Activated T-cell treated with anti-CD3 and anti-CD28 coated beads for 1 hour (primary cell): ENCODE measurements at places on chromosomes 4 and X.

- DNase-seq: no peak
Observed at GRCh38 chrX:39227371-39227770, 426.1 kb downstream of the MID1IP1 start.

DNA sequence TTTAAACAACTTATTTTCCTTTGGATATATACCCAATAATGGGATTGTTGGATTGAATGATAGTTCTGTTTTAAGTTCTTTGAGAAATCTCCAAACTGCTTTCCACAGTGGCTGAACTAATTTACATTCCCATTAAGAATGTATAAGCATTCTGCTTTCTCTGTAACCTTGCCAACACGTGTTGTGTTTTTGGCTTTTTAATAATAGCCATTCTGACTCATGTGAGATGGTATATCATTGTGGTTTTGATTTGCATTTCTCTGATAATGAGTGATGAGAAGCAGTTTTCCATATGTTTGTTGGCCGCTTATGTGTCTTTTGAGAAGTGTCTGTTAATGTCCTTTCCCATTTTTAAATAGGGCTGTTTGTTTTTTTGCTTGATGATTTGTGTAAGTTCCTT, 155.6 kb upstream of the PITX2 start:
- no peak for DNase-seq

DNA sequence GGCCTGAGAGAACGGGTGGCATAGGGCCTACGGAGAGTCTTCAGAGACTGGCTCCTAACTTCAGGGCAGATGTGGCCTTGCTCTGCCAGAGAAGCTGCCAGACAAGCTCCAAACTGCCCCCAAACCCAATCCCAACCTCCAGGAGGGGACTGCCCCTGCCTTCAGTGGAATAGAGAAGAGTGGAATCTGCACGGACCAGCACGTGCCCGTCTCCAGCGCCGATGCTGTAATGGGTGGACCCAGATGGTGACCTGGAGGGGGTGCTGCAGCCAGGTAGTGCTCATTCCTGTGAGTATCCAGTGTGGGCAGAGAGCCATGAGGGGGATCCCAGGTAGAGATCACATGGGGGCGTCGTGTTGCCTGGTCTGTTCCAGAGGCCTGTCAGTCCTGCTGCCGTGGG, 73.2 kb upstream of the NKX1-1 start:
- no peak for DNase-seq

DNA sequence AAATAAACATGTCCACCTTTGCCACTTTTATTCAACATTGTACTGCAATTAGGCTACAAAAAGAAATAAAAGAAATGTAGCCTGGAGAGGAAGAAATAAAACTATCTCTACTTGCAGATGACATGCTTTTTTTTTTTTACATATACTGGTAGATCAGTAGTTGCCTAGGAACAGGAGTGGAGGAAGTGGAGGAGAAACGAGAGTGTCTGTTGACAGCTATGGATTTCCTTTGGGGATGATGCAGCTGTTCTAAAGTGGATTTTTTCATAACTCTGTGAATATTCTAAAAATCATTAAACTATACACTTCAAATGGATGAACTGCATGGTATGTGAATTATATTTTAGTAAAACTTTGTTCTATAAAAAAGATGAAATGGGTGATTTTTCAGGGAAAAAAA, 116.4 kb downstream of the ANAPC4 start:
- no peak for DNase-seq

- no peak for DNase-seq
Observed at GRCh38 chrX:85326234-85327059, 53.0 kb downstream of the POF1B start.

DNA sequence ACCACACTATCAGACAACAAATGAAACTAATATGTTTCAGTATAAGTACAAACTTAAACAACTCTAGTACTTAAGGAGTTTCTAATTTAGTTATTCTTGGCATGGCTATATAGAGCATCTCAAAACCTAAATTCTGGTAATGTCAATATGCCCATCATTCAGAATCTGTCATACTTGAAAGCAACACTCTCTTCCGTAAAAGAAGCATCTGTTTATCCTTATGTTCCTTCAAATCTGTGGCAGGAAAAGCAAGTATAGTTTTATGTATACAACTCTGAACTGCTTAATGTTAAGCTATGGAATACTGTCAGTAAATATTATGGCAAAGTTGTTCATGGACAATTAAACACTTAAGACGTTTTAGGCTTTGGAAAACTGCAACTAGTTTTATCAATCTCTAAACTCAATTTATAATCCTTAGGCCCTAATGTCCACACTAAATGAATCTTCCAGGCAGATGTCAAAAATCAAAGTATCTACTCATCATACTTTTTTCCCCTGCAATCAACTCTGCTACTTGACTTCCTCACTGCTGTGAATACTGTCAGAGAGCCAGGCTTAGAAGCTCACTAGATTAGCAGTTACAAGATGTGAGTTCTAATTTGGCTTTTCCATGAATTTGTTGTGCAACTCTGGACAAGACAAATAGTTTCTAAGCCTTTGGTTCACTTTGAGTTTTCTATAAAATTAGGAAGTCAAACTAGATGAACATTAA, 109.4 kb downstream of the SCLT1 start:
- DNase-seq: no peak

- no peak for DNase-seq
Observed at GRCh38 chr4:2793586-2794485, 951 bp downstream of the SH3BP2 start.

DNA sequence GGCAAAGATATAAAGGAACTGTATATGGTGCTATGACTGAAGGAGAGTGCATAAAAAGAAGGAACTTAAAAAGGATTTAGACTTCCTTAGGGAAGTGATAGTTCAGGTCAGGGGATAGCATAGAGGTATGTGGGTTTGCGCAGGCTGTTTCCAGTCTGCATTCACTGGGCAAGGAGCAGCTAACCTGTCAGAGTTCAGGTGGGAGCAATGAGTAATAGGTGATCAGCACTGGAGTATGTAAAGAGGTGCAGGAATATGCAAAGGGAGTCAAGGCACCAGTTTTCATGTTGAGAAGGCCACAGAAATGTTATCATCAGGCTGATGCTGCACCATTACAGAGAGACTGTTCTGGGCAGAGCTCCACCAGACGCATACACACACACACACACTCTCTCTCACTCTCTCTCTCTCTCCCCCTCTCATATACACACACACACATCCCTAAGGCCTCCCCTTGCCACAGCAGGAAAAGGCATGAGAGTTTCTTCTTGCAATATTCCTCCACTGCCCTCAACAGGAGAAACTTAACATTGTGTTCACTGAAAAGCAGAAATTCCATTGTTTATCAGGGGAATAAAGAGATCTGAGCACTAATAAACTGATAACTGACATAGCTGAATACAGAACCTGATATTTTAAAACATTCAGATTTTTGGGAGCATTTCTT, 256.4 kb upstream of the GRID2 start:
- no peak for DNase-seq

- no peak for DNase-seq
Observed at GRCh38 chr4:168857546-168858314, 152.3 kb downstream of the CBR4 start.

DNA sequence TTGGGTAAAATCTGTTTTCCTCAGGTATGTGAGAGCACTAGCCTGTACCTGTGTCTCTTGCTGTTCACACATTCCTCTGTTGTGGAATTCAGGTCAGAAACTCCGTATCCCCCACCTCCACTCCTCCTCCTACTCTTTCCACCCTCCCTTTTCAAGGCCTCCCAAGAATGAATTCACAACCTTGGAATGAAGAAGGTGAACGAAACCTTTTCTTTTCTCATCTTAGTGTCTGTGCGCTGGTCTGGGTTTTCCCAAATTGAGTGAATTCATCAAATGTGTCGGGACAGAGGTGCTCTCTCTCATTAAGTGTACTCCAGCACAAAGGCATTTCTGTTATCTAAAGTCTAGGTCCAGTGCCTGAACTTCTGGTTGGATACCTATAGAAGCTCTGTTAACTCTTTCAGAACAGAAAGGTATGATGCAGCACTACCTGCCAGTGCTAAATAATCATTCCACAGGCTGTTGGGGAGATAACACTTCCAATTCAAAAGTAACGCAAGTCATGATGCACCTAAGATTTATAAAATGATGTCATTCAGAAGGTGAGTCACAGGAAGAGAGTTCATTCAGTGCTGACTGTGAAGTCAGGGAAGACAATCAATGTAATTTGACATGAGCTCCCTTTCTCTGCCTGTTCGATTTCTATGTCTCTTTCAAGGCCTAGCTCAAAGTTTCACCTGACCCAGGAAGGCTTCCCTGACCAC, 41.9 kb downstream of the COL4A6 start:
- DNase-seq: no peak

GRCh38 chr4:121077496-121077895, 5.2 kb upstream of the NDNF start:
- DNase-seq: no peak

GRCh38 chr4:163758032-163758431, 263.5 kb downstream of the TMA16 start:
- DNase-seq: no peak

GRCh38 chr4:127410644-127411043, 222.1 kb upstream of the INTU start:
- no peak for DNase-seq

GRCh38 chr4:6668391-6668790, 25.3 kb upstream of the S100P start:
- DNase-seq: no peak

- DNase-seq: no peak
Observed at GRCh38 chrX:43985511-43985910, 12.3 kb upstream of the NDP start.

DNA sequence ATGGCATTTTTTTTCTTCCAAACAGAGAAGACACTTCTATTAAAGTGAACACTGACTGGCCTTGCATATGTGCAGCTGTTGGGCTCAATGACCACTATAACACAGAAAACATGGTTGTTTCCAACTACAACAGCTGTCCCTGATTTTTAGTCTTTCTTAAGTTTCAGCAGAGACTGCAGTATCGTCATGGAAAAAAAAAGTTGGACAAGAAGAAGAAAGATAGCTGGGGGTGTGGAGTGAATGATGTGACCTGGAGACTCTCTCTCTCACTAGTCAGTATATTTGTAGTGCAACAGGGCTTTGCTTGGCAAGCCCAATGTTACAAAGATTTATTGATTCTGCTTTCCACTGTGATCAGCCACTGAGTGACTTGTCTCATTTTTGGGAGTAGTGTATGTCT, 29.5 kb upstream of the C4orf54 start:
- DNase-seq: no peak

DNA sequence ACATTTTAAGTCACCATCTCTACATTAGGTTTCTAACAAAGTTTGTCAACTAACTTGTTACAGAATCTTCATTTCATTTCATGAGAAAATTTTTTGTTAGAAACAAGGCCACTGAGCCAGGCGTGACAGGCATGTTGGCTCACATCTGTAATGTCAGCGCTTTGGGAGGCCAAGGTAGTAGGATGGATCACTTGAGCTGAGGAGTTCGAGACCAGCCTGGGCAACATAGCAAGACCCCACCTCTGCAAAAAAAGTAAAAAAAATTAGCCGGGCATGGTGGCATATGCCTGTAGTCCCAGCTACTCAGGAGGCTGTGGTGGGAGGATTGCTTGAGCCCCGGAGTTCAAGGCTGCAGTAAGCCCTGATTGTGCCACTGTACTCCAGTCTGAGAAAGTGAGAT, 32.3 kb downstream of the FAT1 start:
- no peak for DNase-seq

DNA sequence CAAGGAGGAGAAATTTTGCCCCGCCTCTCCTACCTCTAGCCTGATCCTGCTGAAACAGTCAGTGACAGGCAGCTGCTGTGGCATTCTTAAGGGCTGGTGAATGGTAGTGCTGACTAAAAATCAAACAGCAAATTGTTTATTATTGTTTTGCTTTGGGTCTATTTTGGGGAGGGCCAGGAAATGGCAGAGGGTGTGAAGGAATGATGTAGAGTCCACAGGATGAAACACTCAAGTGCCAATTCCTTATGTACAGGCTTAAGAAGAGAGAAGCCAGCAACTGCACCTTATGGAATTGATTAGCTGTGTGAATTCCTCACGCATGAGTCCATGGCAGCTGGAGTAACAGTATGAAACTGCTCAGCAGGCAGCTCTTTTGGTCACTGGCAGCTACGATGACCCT, 39.7 kb downstream of the VEGFC start:
- DNase-seq: no peak

GRCh38 chrX:2967998-2968909, 38.1 kb upstream of the ARSH start:
- DNase-seq: no peak

GRCh38 chr4:80538276-80538926, 202.9 kb downstream of the CFAP299 start:
- DNase-seq: no peak

- DNase-seq: no peak
Observed at GRCh38 chrX:9676306-9676705, 89.3 kb downstream of the GPR143 start.

DNA sequence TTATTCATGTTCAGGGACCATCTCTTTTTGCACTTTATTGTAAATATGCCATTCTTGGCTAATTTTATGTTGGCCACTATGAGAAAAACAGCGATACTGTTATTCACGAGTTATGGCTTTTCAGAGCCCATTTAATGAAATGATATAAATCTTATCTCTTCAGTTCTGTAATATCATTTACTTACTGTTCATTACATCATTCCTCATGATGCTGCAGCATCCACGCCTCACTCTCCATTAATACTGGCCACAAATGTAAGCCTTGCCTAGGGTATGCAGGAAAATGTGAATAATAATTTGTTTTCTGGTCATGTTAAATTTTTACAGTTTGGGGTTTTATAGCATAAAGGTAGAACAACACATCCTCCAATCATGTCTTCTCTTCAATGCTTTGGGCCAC, 639.6 kb downstream of the SMARCA1 start:
- DNase-seq: no peak

DNA sequence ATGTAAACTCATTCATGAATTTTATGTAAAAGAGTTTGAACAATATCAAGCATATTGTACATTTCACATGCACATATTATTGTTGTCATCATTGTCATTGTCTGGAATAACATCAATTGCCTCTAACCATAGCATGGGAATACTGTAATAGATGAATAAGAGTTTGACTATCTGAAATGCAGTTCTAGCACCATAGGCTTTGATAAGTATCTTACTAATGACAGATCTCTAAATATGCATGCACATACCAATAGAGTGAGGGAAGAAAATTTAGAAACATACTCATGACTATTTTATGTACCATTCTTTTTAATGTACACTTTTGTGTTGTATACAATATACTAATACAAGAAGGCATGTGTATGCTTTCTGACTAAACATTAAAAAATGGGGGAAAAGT, 161.6 kb upstream of the SPRY1 start:
- DNase-seq: no peak

GRCh38 chrX:77447653-77448569, 722 bp downstream of the FGF16 start:
- DNase-seq: no peak

- DNase-seq: no peak
Observed at GRCh38 chr4:101953949-101954348, 163.4 kb downstream of the BANK1 start.
